CMK (cell line): ENCODE measurements at places on chromosomes 3 and 15.

- DNase-seq: no peak
Observed at GRCh38 chr15:36691579-36692357, 112.3 kb downstream of the CDIN1 start.

DNA sequence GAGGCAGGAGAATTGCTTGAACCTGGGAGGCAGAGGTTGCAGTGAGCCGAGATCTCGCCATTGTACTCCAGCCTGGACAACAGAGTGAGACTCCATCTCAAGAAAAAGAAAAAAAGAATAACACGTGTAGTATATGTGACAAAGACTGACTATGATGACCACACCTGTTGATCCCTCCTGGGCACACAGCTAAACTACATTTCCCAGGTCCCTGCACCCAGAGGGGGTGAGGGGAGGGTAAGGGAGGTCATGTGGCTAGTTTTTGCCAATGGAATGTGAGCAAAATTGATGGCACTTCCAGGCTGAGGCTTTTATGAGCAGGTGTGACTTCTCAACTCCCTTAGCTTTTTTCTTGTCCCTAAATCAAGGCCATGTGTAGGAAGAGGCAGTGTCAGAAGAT is 58.2 kb downstream of the KLHL6 start:
- no peak for DNase-seq

DNA sequence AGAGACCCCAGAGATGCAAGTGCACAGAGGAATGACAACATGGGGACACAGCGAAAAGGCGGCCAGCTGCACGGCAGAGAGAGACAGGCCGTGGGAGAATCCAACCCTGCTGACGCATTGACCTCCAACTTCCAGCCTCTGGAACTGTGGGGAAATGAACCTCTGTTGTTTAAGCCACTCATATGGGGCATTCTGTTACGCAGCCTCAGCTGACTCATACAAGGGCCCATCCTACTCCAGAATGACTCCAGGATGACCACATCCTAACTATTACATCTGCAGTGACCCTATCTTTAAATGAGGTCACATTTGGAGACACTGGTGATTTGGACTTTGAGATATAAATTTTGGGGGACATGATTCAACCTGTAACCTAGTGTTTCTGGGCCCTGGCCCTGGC is 44.0 kb downstream of the KLF15 start:
- no peak for DNase-seq

DNA sequence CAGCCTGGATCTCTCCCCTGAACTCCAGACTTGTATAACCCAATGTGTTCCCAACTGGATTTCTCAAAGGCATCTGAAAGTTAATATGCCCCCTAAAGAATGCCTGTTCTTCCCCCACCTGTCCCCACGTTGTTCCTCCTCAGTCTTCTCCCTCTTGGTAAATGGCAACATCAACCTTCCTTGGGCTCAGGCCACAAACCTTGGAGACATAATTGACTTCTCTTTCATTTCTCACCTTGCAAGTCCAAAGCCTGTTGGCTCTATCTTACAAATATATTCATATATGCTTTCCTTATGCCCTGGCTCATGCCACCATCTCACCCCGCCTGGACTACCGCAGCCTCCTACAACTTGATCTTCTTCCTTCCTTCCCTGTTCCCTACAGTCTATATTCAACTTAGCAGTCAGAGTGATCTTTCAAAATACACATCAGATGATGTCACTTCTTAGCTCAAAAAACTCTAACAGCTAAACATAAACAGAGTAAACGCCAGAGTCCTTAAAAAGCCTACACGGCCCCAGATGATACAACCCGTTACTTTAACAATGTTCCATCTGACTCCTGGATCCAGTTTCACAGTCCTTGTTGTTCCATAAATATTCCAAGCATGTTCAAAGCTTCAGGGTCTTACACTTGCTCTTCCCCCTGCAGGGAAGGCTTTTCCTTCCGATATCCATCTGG is 66.2 kb downstream of the ETV5 start:
- no peak for DNase-seq

DNA sequence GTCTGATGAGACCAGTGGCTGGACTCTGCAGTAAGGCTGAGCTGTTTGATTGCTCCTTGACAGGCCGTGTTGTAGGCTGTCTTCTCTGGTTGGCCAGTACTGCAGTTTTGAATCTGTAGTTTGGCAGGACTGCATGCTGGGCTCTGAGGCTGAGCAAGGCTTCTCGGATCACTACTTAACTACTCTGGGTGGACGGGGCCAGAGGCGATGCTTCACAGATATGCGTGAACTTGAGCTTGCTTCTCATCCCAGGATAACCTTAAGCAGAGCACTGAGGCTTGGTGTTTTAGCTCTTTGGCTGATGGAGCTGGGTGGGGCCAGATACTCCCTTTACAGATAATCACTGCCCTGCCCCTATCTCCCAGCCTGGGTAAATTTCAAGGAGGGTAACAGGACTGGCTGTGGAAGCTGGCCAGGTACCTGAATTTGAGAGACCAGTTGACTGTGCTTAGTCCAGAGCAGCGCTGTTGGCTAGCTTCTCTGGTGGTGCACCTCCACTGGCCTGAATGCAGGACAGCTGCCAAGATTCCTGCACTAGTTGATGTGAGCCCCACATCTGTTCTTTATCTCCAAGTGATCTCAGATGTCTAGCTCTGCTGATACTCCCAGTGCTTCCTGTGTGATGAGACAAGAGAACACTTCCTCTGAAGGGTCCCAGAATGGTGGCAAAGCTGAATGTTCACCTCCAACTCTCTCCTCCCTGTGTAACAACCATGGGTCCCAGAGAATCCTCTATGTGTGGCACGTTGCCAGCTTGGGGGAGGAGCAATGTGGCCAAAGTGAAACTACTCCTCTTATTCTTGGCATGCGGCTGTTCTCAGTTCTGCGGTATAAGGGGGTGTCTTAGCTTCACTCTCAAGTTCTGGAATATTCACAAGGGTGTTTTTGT is 37.9 kb downstream of the RPL39L start:
- DNase-seq: peak; percentile 48

- DNase-seq: no peak
Observed at GRCh38 chr3:19688767-19689166, 245.2 kb downstream of the EFHB start.

GRCh38 chr3:51751287-51751686 is 27.8 kb downstream of the IQCF6 start:
- no peak for DNase-seq

- DNase-seq: no peak
Observed at GRCh38 chr15:89149501-89150101, 61.3 kb downstream of the ABHD2 start.

DNA sequence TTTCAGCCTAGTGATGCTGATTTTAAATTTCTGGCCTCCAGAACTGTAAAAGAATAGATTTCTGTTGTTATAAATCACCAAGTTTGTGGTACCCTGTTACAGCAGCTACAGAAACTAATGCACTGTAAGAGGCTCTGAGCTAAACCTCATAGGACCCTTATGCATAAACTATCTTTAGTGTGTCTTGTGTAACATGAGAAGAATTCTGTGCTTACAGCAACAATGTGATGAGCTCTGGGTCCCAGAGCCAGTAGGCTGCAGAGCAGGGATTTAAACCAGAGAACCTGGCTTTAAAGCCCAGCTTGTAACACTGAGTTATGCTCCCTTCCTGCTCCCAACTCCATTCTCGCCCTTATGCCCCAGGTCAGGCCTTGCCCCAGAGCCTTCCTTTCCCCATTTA is 113.1 kb downstream of the THSD4 start:
- no peak for DNase-seq

- DNase-seq: no peak
Observed at GRCh38 chr3:141735176-141735575, 2.9 kb upstream of the RNF7 start.

GRCh38 chr3:66236281-66236680 is 15.5 kb downstream of the SLC25A26 start:
- no peak for DNase-seq

- no peak for DNase-seq
Observed at GRCh38 chr15:91224755-91225380, 124.8 kb downstream of the SV2B start.

- no peak for DNase-seq
Observed at GRCh38 chr3:48598323-48599076, 3.4 kb upstream of the COL7A1 start.

DNA sequence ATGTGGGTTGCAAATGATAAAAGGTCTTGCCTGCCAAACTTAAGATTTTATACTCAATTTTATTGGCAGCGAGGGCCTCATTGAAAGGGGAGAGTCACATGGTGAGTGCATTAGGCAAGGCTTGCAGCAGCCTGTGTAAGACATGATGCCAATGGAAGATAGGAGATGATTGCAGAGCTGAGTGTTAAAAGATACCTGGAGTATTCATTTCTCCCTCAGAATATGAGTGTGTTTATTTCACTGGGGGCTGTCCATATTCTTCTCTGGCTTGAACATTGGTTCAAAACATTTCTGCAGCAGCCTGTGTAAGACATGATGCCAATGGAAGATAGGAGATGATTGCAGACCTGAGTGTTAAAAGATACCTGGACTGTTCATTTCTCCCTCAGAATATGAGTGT is 165.2 kb upstream of the NUDT16 start:
- DNase-seq: no peak

DNA sequence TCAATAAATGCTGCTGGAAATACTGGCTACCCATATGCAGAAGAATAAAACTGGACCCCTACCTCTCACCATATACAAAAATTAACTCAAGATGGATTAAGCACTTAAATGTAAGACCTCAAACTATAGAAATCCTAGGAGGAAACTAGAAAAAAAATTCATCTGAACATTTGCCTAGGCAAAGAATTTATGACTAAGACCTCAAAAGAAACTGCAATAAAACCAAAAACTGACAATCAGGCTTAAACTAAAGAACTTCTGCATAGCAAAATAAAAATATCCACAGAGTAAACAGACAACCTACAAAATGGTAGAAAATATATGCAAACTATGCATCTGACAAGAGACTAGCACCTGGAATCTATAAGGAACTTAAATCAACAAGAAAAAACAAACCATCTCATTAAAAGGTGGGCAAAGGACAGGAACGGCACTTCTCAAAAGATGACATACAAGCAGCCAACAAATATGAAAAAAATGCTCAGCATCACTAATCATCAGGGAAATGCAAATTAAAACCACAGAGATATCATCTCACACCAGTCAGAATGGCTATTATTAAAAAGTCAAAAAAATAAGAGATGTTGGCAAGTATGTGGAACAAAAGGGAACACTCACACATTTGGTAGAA is 47.0 kb downstream of the MYO9A start:
- DNase-seq: no peak

GRCh38 chr3:141556034-141556433 is 69.2 kb downstream of the RASA2 start:
- no peak for DNase-seq

GRCh38 chr3:65573548-65574116 is 465.1 kb downstream of the MAGI1 start:
- no peak for DNase-seq

- no peak for DNase-seq
Observed at GRCh38 chr3:130960139-130960795, 66.4 kb downstream of the ASTE1 start.

DNA sequence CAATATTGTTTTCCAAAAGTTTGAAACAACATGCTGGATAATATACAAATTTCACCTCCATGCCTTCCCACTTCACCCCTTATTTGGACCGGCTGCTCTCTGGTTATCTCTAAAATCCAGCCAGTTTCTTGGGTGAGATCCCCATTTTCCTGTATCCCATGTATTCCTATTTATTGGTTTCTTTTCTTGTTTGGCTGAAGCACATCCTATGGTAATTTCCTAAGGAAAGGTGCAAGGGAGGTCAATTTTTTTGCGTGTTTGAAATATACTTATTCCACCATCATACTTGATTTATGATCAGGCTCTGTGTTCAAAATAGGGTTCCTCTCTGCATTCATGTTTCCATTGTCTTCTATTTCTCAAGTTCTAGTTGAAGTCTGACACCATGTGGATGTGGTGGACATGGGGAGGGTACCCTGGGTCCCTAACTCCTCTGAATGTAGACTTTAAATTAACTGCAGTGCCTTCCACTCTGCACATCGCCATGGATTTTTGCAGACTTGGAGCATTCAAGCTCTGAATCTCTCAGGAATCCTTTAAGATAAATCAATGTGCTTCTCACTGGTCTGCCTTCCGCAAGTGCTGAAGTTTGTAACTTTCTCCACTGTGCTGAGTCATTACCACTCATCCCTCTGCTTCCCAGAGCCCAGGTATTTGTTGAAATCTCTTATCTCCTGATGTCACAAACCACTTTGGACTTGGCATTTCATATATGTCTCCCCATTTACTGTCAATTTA is 52.1 kb upstream of the TLE3 start:
- DNase-seq: no peak

DNA sequence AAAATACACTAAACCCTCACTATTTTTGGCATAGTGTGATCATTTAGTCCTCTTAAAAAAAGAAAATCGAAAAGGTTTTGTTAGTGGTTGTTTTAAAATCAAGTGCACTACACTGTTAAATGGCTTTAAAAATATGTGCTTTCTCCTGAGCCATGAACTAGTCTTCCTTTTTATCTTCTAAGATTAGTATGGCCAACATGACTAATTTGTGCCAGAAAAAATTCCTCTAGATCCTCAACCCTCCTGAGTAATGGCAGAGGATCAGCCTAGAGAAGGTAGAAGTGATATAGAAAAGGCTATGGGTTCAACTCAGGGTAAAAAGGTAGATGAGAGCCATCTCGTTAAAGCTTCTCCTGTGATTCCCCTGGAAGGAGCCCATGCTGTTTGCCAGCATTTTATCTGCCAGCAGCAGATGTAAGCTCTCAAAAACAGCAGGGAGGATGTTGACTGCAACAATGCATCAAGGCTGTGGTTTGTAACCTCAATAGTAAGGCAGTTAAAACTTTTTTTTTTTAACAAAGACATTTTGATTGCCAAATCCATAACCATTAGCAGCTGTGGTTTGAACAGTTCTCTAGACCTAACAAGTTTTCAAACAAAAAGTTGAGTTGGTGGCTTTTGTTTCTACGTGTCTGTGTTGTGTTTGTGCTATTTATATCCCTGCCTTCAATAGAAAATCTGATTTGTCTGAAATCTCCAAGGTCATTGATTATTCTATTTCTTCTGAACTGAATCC is 30.2 kb upstream of the ZNF609 start:
- DNase-seq: peak; percentile 43

- DNase-seq: no peak
Observed at GRCh38 chr15:63719281-63719680, 114.5 kb downstream of the HERC1 start.

DNA sequence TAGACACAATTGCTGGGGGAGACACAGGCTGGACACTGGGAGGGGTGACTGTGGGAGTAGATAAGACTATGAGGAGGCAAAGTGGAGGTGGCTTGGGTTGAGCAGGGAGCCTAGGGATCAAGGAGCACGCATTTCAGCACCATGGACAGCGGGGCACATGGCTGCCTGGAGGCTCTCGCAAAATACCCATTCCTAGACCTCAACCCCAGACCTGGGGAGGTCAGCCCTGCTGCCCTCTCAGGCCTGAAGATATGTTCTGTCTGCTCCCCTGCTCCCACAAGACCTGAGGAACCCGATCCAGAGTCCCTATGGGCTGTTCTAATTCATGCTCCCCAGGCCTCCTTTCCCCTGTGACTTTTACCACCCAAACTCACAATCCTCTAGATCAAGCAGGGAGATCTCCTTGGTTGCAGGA is 16.0 kb upstream of the CPEB1 start:
- peak; percentile 34 for DNase-seq
